ENCODE measurements at places on chromosomes 1 and 21. TPM values are rescaled to one million over a fixed set of nuclear protein-coding genes. Genes with fewer than 3 reads are reported as not detected.

GRCh38 chr1:4652631-4653327 lies 1.6 kb upstream of the AJAP1 start:
- DNase-seq = peak; percentile 60

DNA sequence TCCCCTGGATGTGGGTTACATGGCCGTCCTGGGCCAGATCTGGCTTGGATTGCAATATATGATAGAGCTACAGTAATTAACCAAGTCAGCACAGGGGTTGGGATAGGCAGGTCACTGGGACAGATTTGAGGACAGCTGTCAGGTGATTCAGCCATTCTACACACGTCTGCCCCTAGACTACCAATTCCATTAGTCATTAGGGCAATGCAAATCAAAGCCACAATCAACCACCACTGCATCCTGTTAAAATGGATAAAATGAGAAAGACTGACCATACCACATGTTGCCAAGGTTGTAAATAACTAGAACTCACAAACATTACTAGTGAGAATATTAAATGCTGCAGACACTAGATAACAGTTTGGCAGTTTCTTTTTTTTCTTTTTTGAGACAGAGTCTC lies 16.0 kb downstream of the C21orf58 start:
- no peak for DNase-seq

GRCh38 chr1:163296504-163297263 lies 25.1 kb upstream of the NUF2 start:
- no peak for DNase-seq

- DNase-seq = no peak
These were observed 39.0 kb upstream of the USH2A start for GRCh38 chr1:216462066-216462775.

GRCh38 chr1:207328908-207329440 lies 7.5 kb downstream of the CD55 start:
- no peak for DNase-seq

DNA sequence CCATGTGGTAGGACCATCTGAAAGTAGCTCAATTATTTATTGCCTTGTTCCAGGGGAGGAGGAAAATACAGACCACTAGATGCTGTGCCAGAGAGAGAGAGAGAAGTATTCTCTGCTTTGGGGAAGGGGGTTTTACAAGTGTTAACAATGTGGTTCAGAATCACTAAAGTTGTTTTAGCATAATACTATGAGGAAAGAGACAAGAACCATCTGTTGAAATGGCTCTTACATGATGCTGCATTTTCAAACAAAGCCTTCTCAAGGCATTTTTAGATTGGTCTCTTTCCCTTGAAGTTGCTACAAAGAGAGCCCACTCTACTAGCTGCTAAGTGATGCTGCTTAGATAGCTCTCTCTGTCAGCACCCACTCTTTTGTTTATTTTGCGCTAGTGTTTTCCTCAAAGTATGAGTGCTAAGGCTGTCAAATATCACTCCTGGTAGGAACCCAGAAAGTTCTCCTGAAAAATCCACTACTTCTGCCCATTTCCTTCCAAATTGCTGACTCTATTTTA lies 255.1 kb downstream of the NFIA start:
- no peak for DNase-seq

GRCh38 chr21:18138507-18138906 lies 106.1 kb upstream of the CHODL start:
- no peak for DNase-seq

- no peak for DNase-seq
These were observed 19.1 kb downstream of the UCHL5 start for GRCh38 chr1:193040011-193040410.

DNA sequence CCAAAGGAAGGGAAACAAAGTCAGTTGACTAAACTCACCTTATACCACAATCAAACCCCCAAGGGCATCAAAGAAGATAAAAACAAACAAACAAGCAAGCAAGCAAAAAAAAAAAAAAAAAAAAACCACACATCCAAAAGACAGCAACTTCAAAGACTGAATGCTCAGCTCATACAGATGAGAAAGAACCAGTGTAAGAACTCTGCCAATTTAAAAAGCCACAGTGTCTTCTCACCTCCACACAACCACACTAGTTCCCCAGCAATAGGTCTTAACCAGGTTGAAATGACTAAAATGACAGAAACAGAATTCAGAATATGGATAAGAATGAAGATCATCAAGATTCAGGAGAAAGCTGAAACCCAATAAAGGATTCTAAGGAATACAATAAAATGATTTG lies 193.4 kb downstream of the FAF1 start:
- no peak for DNase-seq

CDKN2C gene
- total RNA-seq = 107 TPM
